Activated CD4-positive, alpha-beta T cell treated with anti-CD3 and anti-CD28 coated beads, Interleukin-2, amount 50 U/mL, for 4 hours (primary cell): ENCODE measurements at places on chromosomes 5 and 9.

DNA sequence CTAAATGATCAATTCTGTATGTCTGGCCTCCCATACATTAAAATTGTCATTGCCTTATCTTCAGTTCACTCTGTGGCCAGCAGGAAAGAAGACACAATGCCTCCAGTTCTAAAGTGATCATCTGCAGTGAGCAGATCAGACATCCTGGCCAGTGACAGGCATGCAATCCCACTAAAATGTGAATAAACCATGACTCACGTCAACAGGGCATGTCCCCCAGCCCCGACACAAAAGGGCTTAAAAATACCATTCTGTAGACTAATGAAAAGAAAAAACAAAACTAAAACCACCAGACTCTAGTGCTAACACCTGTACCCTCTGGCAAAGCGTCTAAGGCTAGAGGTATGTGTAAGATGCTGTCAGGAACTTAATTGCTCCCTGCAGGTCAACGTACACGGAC lies 38.5 kb downstream of the DDX31 start:
- DNase-seq: no peak

DNA sequence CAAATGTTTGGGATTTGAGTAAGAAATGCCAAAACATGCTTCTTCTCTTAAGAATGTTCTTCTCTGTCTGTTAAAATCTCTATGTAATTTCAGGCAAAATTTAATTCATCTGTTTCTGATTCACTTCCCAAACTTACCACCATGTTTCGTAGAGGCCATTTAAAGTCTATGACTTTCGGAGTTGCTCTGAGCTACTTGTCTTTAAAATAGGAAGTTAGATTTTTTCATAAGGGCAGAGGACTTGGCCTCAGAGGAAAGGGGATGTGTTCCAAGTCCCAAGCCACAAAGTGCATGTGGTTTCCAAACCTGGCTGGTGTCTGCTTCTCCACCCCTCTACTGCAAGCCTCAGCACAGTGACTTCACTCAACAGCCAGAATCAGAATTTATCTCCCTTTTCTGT lies 111.3 kb upstream of the ADRA1B start:
- no peak for DNase-seq

GRCh38 chr9:846852-847251 lies 5.4 kb downstream of the DMRT1 start:
- DNase-seq: no peak

DNA sequence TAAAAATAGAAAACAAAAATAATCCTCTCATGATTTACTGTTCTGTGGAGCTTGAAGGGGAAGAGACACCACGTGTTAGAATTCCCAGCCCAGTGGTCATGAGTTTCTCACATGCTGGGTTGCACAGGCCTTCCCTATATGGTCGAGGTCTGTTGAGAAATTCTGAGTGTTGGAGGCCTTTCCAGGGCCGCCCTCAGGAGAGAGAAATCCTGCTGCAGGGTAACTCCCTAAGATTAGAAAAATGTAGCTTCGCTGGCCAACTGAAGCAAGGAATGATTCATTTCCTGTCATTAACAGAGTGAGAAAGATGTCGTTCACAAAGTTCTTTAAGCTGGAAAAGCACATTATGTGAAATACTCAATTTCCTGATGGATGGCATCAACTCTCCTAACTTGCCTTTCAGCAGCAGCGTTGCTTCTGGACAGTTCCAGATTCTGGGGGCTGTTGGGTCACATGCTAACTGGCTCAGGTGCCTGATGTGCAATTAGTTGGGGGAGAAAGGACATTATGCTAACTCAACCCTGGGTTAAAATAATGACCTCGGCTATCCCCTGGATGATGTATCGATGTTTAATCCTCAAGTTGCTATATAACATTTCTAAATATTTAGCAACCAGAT lies 104.8 kb upstream of the CD180 start:
- no peak for DNase-seq

- DNase-seq: no peak
These were observed 20.2 kb downstream of the TEK start for GRCh38 chr9:27129221-27129620.

DNA sequence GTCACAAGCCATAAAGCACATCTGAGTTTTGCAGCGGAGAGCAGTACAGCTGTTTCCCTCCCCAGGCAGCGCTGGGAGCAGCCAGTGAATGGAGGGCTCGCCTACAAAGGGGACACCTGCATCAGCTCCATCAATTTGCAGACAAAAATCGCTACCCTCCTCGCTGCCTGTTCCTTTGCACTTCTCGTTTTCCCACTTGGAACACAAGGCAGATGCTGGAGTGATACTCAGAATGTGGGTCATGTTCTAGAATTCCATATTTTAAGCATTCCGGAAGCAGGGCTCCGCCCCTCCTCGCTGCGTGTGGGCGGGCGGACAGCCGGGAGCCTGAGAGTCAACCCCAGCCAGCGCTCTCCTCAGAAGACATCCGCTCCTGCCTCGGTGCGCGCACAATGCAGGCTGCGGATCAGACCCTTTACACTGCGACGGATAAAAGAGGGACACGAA lies 92.1 kb downstream of the LMNB1 start:
- DNase-seq: no peak

DNA sequence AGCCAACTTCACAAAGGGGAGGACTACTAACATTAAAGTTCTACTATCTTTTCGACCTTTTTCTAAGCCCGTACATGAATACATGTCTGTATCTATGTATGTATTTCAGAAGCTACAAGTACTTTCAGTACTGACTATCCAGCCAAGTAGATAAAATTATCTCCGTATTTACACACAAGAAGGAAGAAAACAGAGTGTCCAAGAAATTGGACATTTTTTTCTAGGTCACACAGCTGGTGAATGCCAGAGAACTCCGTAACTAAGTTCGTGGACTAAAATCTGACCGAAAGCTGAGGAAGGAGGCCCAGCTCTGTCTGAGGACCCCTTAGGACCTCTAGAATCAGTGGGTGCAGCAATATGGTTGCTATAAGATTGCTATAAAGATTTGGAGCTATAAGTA lies 83.4 kb downstream of the MAMDC2 start:
- no peak for DNase-seq

- no peak for DNase-seq
These were observed 2.1 kb downstream of the TLN1 start for GRCh38 chr9:35729700-35730485.

DNA sequence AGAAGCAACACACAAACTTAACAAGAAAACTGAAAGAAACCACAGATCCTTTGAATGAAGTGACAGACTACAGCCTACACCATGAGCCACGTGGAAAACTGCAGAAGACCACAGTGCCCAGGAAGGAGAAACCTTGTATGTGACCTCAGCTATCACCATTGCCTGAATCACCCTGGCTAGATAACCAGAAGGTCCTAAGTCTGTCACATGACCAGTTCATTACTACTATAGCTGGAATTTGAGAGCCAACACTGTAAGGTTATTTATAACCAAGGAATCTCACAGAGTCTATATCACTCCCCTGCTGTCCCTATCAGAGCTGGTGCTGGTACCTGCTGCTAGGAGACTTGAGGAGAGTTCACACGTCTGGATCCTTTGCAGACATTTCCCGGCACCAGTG lies 90.3 kb upstream of the FBXL17 start:
- no peak for DNase-seq

GRCh38 chr5:77974576-77974975 lies 198.4 kb upstream of the TBCA start:
- no peak for DNase-seq

GRCh38 chr5:124056991-124057723 lies 545.2 kb downstream of the CSNK1G3 start:
- DNase-seq: no peak

- DNase-seq: no peak
These were observed 376.7 kb downstream of the DNAH5 start for GRCh38 chr5:13567819-13568218.

GRCh38 chr9:121926351-121926801 lies 166.7 kb downstream of the TTLL11 start:
- DNase-seq: no peak

DNA sequence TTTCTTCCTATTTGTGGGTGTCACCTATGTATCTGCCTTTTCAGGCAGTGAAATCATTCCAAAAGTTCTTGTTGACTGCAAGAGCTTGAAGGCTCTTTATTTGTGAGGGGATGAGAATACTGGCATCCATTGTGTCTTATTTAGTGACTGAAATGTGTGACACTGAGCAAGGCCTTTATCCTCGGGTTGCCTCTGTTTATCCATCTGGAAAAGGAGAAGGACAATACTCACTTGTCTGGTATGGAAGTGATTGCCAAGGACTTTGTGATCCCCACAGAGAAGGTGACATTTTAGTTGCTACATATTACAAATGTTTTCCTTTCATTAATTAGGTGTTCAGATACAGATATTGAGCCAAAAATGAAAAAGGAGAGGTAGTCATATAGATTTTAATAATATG lies 80.2 kb downstream of the ARRDC3 start:
- no peak for DNase-seq

- DNase-seq: peak; percentile 55
These were observed 53.5 kb downstream of the RGS3 start for GRCh38 chr9:113516840-113517577.

DNA sequence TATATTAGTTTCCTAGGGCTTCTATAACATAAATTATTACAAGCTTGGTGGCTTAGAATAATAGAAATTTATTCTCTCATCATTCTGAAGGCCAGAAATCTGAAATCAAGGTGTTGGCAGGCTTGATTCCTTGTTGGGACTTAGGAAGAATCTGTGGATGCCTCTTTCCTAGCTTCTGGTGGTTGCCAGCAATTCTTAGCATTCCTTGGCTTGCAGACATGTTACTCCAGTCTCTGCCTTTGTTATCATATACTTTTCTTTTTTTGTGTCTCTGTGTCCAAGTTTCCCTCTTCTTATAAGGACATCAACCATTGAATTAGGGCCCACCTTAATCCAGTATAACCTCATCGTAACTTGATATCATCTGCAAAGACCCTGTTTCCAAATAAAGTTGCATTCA lies 31.4 kb downstream of the CTNNA1 start:
- DNase-seq: no peak

GRCh38 chr5:108061941-108062340 lies 320.0 kb downstream of the FBXL17 start:
- no peak for DNase-seq

DNA sequence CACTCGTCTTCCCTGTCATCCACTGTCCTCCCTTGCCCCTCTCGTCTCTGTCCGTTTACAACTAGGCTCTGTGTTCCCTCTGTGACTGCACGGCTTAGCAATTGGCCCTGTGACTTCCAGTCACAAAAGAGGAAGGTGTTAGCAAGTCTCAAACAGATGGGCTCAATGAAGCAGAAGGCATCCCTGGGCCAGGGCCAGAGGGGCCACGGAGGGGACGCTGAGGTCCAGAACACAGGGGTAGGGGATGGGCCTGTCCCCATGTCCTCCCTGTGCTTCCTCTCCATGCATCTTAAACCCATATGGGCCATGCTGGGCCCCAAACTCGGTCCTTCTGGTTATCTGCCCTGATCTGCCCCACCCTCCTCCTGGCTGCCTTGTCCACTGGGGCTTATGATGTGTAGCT lies at the start of gene CD72:
Gene CD72, minus strand, starts transcription at position 89 of the 403 bp plus-strand sequence. CDS start 110 bp downstream, outside the sequence.
- no peak for DNase-seq

DNA sequence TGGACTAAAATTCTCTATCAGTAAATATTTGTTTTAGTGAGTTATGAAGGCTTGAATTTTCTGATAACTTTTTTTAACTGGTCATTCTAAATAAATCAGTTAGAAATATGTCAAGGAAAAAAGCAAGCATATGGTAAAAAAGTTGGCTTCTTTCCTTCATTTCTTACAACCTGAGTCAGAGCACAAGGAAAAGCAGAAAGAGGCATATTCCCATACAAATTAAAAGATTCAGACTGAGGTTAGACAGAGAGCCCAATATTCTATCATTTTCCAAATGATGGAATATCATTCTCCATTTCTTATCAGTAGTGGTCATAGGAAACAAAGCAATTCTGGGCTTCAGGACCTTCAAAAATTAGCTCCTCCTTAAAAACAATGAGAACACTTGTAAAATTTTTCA lies 732.1 kb downstream of the MAT2B start:
- DNase-seq: no peak

GRCh38 chr9:113646491-113646890 lies 183.0 kb downstream of the RGS3 start:
- DNase-seq: no peak

DNA sequence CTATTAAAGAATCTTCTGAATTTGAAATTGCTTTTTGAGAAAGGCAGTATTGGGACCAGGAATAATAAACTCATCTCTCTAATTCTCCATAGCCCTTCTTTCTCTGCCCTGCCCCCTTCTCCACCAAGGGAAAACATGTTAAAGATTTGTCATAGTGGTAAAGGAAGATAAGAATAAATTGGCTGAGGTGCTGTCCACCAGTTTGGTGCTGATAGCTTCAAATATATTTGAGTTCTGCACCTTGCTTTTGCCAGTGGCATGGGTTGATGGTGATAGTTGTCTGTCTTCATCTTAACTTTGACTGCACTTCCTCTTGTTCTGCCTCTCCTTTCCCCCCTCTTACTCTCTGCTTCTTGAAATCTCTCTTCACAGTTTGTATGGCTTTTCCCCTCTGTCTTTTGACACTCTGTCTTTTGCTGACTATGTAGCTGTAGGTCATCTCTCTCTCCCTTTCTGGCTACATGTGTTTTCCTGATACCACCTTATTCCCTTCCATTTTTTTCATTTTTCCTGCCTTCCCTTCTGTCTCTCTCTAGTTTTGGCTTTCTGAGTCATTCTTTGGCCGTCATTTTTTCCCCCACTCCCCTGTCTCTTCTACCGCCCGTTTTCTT lies 56.6 kb downstream of the NDUFS4 start:
- DNase-seq: no peak

DNA sequence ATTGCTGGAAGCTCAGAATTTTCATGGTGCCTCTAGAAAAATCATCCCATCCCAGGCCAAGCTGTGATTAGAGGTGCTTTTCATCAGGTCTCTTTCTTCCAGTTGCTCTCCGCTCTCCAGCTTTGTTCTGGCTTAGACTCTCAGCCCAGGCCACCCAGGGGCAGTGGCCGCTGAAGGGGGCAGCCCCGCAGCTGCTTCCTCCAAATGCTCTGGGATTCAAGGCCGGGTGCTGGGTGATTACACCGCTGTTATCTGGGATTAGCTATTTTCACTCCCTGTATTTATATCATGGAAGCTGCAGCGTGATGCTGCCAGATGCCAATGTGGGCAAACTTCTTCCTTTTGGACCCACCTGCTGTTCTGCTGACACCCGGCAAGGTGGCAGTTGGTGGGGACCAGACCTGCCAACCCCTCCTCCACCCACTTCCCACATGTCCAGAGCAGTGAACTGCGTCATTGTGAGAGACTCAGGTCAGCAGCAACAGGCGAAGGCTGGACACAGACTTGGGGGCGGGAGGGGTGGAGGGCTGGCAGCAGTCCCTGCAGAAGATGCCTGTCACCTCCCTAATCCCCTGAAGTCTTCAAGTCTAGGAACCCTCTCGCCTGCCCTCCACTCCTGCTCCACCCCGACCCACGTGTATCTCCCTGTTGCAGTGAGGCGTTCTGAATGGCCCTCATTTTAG lies 33.9 kb upstream of the NKX2-5 start:
- no peak for DNase-seq

DNA sequence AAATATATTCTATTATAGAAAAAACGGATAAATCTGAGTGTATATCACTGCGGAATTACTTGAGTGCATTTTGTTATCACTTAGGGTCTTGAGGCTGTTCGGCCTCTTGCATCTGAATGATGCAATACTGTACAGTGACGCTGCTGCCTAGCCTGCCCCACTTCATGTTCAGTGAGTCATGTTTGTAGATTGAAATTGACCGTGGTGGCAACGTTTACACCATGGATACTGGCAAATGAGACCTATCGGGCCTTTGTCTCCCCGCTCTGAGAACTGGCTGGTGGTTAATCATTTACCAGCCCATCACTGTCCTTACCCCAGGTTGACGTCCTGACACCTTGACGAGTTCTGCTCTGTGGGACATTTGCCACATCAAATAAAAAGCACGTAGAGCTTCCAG lies 510.1 kb upstream of the ADAMTS16 start:
- no peak for DNase-seq
